ENCODE measurements at places on chromosomes 2 and 18.

- DNase-seq = no peak
These were observed 359.9 kb upstream of the FSHR start for GRCh38 chr2:49514201-49514600.

- no peak for DNase-seq
These were observed 89.9 kb downstream of the MAPK4 start for GRCh38 chr18:50649821-50650220.

- DNase-seq = no peak
These were observed 3.9 kb upstream of the WDSUB1 start for GRCh38 chr2:159290289-159290907.

- no peak for DNase-seq
These were observed 27.3 kb downstream of the CCDC141 start for GRCh38 chr2:179022685-179023084.

DNA sequence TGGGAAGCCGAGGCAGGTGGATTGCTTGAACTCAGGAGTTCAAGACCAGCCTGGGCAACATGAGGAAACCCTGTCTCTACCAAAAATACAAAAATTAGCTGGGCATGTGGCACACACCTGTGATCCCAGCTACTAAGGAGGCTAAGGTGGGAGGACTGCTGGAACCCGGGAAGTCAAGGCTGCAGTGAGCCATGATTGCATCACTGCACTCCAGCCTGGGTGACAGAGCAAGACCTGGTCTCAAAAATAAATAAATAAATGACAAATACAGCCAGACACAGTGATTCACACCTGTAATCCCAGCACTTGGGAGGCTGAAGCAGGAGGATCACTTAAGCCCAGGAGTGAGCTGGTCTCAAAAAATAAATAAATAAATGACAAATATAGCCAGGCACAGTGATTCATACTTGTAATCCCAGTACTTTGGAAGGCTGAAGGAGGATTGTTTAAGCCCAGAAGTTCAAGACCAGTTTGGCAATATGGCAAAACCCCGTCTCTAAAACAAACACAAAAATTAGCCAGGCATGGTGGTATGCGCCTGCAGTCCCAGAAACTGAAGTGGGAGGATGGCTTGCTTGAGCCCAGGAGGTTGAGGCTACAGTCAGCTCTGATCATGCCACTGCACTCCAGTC lies 6.2 kb downstream of the KANSL3 start:
- no peak for DNase-seq

- no peak for DNase-seq
These were observed 418.0 kb downstream of the LRATD1 start for GRCh38 chr2:15050483-15050882.

DNA sequence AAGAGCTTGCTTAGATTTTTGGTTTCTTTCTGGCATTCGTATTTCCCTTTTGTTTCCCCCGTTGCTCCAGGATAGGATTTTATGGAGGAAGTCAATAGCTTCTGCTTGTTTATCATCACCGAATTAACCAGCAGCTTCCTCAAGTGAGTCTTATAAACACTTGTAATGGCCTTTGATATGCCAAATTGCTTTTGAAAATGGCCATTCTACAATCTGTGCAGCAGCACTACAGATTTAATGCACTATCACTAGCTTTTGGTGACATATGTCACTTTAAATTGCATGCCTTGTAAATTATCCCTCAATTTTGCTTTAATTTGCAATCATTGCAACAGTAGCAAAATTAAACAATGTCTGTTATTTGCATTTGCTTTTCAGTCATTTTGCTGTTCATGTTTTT lies 774.7 kb downstream of the METTL4 start:
- no peak for DNase-seq

DNA sequence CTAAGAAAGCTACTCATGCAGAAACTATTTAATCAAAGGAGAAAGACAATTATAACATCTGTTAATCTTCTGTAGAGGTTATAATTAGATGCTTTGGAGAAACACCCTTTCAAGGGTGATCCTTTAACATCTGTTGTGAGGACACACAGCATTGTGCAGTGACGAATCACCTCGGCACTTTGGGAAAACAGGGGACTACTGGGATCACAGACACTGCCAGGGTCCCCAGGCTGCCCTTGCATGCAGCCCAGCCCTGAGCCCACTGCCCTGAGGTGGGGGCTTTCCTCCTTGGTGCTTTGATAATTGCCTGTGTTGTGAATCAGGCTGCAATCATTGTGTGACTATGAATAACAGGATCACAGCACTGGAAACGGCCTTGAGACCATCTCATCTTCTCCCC lies 10.6 kb downstream of the NCKAP5 start:
- no peak for DNase-seq

DNA sequence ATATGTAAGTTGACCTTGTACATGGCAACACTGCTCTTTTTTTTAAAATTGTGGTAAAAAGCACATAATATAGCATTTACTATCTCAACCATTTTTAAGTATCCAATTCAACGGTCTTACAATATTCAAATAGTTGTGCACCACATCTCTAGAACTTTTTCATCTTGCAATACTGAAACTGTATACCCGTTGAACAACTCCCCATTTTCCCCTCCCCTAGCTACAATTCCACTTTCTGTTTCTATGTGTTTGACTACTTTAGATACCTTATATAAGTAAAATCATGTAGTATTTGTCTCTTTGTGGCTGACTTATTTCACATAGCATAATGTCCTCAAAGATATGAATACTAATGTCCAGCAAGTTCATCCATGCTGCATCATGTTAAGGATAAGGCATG lies 452.1 kb downstream of the TXNL1 start:
- DNase-seq = no peak

- DNase-seq = no peak
These were observed 112.9 kb downstream of the PLB1 start for GRCh38 chr2:28608500-28609424.

GRCh38 chr2:102009557-102009956 lies 17.8 kb downstream of the IL1R2 start:
- DNase-seq = no peak

DNA sequence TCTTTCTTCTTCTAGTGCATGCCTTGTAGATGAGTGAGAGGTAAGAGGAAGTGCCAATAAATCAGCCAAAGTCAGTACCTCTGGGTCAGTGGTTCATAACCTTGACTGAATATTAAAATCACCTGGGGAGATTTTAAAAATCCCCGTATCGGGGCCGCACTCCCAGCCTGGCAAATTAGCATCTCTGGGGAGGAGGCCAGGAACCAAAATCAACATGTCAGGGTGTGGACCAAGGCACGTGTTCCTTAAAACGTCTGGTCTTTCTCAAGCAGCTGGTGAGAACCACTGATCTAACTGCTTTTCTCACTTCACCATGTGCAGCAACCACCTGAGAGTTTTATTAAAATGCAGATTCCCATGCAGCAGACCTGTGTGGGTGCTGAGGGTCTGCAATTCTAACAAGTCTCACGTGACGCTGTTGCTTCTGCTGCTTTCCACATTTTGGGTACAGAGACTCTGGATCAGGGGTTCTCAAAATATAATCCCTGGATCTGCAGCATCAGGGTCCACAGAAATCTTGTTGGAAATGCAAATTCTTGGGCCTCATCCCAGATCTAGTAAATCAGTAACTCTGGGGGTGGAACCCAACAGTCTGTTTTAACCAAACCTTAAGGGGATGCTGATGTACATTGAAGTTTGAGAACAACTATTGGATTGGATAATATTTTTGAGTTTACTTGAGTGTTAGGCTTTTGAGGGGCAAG lies 49.5 kb downstream of the CHST9 start:
- DNase-seq = no peak

GRCh38 chr18:21342372-21342771 lies 100.3 kb downstream of the GREB1L start:
- DNase-seq = no peak

DNA sequence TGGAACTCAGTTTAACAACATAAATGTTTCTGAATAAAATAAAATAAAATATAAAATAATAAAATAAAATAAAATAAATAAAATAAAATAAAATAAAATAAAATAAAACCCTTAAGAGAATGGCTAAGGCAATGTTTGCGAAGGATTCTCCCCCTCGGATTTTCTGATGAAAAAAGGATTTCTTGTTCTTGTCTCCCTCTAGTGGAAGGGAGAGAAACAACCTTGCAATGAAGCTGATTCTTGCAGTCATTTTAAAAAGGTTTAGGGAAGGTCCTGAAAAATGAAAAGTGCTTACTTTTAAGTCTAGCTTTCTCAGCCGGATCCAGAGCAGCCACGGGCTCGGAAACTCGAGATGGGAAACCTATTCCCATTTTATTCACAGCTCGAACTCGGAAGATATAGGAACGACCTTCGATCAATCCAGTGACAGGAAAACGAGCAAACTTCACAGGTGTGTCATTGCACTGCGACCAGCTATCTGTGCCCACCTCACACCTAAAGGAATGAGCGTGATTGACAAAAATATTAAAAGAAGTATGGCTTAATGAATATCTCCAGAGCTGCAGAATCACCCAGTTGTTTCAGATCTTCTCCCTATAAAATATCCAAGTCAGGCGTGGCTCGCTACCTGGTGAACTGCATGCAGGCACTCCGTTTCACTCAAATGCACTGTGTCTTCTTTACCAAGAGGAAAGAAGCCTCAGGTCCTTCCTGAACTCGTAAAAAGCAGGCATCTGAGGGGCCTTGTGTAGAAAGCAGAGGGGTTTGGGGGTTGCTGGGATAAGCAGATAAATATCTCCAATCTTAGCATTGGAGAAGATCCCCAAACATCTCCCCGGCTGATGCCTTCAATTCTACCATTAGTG lies 68.1 kb downstream of the MYOM1 start:
- no peak for DNase-seq

DNA sequence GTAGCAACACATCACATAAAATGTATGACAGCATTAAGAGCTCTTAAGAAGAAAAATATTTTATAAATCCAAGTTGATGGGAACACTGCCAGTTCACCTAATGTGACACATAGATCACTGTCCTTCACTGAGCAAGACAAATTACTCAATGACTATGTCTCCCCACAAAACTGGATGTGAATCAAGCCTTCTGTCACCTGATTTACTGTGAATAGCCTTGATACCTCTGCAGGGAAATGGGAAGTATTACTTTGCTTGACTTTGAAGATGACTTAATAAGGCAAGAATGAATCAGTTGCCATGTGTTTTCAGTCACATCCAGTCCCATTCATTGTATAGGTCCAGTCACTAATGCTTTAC lies 94.6 kb downstream of the NYAP2 start:
- no peak for DNase-seq

DNA sequence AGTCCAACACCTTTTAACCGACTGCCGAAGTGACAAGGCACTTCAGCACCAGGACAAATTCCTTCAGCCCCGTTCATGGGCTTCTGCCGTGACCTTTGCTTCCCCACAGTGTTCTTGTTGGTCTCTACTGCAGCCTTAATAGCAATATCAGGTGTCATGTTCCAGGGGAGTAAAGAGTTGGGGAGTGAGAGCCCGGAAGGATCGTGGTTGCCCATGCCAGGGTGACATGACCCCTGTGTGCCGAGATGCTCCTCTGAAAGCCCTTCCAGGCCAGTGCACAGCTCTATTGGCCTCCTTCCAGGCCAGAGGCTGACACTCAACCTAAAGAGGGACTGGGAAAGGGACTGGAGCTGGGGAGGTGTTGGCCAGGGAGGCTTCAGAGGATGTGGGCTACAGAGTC lies 279.2 kb downstream of the CYRIA start:
- DNase-seq = no peak

- peak; percentile 34 for DNase-seq
These were observed 208.3 kb upstream of the HDAC4 start for GRCh38 chr2:239609162-239609561.

DNA sequence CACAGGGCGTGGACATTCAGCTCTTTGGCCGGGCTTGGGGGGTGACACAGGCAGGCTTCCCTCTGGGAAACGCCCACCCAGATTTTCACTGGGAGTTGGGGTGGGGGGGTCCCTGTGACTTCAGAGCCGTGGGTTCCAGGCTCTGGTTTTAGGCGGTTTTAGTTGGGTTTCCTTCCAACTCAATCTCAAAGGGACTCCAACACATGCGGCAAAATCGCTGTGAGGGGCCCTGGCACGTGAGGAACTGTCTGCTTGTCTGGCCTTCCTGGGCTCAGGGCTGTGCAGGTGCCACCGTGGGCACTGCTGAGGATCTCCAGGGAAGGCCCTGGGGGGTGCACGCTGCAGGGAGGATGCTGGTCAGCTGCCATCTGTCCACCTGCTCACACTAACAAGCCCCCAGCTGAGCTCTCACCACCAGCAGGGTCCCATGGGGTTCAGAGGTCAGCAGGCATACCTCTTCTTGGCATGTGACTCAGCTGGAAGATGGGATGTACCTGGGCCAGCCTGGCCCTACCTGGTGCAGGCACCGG lies 11.7 kb downstream of the HS6ST1 start:
- peak; percentile 55 for DNase-seq

- no peak for DNase-seq
These were observed 108.1 kb downstream of the MYT1L start for GRCh38 chr2:2222931-2223330.

DNA sequence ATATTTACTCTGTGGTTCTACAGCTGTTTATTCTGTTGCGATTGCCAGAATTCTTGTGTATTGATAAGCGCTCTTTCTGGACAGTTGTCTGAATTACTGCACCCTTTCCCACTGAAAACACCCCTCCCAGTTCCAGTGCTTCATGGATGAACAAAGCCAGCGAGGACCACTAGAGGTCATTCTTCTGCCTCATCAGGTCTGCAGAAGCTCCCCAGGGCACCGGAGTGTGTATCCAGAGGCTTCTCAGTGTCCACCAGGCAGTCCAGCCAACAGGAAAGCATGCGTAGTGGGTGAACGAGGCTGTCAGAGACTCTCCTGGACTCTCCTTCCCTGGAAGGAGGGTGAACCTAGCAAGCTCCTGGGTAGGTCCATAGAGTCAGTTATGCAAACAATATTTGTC lies 40.6 kb upstream of the INHBB start:
- no peak for DNase-seq

DNA sequence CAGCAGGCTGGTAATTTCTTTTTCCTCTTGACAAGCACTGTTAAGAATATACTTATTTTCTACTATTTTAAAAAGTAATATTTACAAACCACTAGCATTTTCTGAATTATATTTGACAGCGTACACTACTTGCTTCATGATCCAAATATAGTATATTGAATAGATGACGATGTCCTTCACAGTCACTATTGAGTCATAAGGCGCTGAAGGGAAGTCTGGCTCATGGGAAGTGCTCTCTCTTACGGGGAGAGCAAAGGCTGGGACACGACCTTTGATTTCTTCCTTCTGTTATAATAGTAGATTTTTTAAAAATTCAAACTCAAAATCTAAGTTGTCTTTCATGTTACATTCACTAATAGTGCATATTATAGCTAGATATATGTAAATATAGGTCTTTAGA lies 357.1 kb downstream of the SOCS6 start:
- no peak for DNase-seq

GRCh38 chr2:205563646-205564045 lies 118.7 kb upstream of the NRP2 start:
- DNase-seq = no peak

- peak; percentile 28 for DNase-seq
These were observed 107.1 kb downstream of the NDUFA10 start for GRCh38 chr2:239917957-239918481.

DNA sequence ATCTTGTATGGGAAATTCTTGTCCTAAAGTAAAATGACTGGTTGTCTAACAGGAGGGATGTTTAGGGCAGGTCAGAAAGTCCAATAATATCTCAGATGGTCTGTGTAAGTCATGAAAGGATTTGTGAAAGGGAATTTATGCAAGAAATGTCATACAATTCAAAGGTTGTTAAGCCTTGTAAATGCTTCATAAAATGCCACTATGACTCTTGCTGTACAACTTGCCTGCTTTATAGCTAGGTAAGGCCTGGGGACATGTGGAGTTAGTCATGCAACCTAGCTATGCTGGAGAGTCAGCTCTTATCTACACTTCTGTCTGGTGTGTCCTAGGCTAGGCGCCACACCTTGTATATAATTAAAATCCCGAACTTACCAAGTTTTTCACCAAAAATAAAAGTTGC lies 36.9 kb upstream of the VWA3B start:
- DNase-seq = no peak
